ENCODE measurements at places on chromosomes 4 and X. TPM values are rescaled to one million over a fixed set of nuclear protein-coding genes. Genes with fewer than 3 reads are reported as not detected.
A peak's percentile ranks its signal among the peaks of the same experiment; 100 is the strongest.

DNA sequence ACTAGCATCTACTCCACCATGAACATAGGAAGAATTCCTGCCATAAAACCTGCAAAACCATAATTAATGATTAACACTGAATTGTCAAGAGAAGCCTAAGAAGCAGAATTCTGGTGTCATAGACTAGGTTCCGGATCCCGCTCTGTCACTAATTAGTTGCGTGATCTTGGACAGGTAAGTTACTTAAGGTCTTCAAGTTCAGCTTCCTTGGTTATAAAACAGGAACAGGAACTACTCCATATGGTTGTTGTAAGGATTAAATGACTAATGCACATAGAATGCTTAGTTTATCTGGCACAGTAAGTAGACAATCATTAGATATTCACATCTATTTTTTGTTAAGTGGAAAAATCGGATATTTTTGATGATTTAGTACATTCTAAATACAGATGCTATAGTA, 14.3 kb downstream of the G3BP2 start:
- peak overlapping the region; percentile 56 for H3K27ac ChIP-seq
- H3K36me3 ChIP-seq, result peaks cover 46% of the 10 kb centered on the region
- H3K4me3 ChIP-seq, result no peak overlapping the region

Gene IL1RAPL1
- not detected for total RNA-seq

Gene RAB33A
- 26.1 TPM for total RNA-seq

DNA sequence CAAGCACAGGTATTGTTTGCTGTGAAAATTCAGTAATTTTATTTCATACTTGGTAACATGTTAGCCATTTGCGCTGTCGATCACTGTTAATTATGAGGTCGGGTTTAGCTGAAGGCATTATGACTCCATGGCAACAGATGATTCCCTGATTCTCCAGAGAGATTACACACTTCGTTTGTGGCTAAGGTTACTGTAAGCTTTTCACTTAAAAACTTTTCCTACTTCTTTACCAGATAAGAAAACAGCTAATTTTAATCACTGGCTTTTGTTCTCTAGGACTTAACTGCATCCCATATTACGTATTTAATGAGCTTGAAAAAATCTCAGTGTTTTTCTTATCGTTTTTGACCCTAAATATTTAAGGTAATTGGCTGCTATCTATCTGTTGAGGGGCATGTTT, 2.1 kb downstream of the GSTCD start:
- peaks cover 12% of the 10 kb centered on the region for H3K36me3 ChIP-seq
- H3K27ac ChIP-seq, result no peak overlapping the region
- no peak for DNase-seq
- no peaks in the 10 kb centered on the region for H3K27me3 ChIP-seq

- no peak for DNase-seq
- no peak overlapping the region for H3K4me3 ChIP-seq
- no peaks in the 10 kb centered on the region for H3K36me3 ChIP-seq
Measured at GRCh38 chrX:82092307-82092706, 890.4 kb downstream of the SH3BGRL start.

DNA sequence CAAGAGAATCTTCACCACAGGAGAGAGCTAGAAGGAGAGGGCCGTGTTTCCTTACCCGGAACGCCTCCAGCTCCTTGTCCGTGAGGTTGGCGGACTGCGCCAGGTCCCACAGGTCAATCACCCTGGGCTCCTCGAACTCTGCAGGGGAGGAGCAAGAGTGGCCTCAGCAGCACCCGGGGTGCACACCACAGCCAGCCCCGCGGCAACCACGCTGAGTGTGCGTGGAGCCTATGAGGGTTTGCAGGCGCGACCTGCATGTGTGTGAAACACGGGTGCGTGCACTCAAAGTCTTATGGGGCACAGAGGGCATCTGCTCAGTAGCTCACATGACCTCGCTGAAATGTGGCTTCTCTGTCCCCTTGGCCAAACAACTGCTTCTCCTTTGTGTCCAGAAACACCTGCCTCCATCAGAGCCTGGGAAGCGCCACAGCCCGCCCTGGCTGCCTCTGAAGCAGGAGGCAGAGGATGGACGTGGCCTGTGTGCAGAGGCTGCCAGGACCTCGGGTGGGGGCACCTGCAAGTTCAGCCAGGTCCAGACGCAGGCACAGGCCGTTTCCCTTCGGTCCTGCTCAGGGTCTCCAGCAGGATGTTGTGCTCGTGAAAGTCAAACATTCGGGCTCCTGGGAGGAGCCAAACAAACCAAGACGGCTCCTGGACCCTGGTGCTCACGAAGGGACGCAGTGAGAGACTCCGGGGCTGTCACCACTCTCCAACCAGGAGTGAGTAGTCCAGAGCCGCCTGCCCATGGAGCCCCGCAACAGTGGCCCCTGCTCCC, 16.0 kb downstream of the LRPAP1 start:
- H3K4me1 ChIP-seq, result no peaks in the 10 kb centered on the region
- no peak overlapping the region for H3K27ac ChIP-seq
- no peak overlapping the region for H3K4me3 ChIP-seq
- DNase-seq, result no peak
- peaks cover 22% of the 10 kb centered on the region for H3K36me3 ChIP-seq

Gene TCEAL9
- total RNA-seq, result 10.4 TPM

Gene PCDH7
- total RNA-seq, result not detected

Gene SLIT2
- not detected for total RNA-seq

- no peak overlapping the region for H3K4me3 ChIP-seq
Measured at GRCh38 chrX:103730147-103730795, 19.6 kb downstream of the TMEM31 start.

Gene TCP11X2
- total RNA-seq, result not detected

Gene SHISA3
- 0.21 TPM for total RNA-seq

GRCh38 chr4:46949822-46950221, 40.8 kb upstream of the COX7B2 start:
- no peaks in the 10 kb centered on the region for H3K36me3 ChIP-seq
- DNase-seq, result no peak
- H3K27ac ChIP-seq, result no peak overlapping the region
- H3K4me1 ChIP-seq, result no peaks in the 10 kb centered on the region

GRCh38 chr4:110198435-110199416, at the start of gene ELOVL6:
TSS of gene ELOVL6 (minus strand) at chr4:110198615. CDS start at chr4:110198335, 280 bp downstream.
- H3K4me1 ChIP-seq, result peaks cover 19% of the 10 kb centered on the region
- peaks cover 8% of the 10 kb centered on the region for H3K36me3 ChIP-seq
- peak; percentile 47 for DNase-seq
- H3K27me3 ChIP-seq, result peaks cover 3% of the 10 kb centered on the region
- H3K27ac ChIP-seq, result peak within 1 kb of the TSS; percentile 96

DNA sequence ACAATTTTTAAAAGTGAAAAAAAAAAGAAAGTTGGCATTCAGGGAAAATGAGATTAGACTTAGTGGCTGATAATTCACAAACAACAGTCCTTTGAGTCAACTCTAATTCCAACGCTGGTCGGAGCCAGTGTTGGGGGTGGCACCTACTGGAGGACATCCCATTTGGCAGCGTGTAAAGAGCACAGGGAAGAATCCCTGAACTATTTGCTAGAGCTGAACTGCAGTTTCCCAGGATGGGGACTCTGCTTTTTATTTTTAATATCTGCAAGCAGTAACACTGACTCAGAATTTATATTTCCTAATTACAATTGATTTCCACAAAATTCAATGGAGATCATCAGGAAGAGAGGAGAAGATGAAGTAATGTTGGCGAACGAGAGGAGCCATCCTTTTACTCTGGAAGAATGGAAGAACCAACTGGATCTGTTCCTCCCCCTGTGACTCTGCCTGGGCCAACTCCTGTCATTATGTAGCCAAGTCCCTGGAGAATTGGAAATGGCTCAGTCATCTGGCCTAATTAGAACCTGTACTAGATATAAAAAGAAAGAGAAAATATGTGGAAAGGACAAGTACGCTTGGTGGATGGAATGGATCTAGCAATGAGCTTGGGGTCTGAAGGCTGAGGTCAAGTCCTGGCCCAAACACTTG, 76.7 kb downstream of the IRF2 start:
- H3K4me3 ChIP-seq, result no peak overlapping the region
- DNase-seq, result no peak
- no peak overlapping the region for H3K27ac ChIP-seq

GRCh38 chrX:118239178-118239870, 106.6 kb upstream of the WDR44 start:
- peaks cover 5% of the 10 kb centered on the region for H3K27me3 ChIP-seq
- H3K4me3 ChIP-seq, result no peak overlapping the region
- DNase-seq, result no peak
- no peaks in the 10 kb centered on the region for H3K36me3 ChIP-seq

GRCh38 chrX:94576367-94577004, 902.5 kb downstream of the FAM133A start:
- no peaks in the 10 kb centered on the region for H3K27me3 ChIP-seq
- no peak for DNase-seq
- H3K4me3 ChIP-seq, result no peak overlapping the region
- H3K36me3 ChIP-seq, result no peaks in the 10 kb centered on the region
- H3K27ac ChIP-seq, result no peak overlapping the region

DNA sequence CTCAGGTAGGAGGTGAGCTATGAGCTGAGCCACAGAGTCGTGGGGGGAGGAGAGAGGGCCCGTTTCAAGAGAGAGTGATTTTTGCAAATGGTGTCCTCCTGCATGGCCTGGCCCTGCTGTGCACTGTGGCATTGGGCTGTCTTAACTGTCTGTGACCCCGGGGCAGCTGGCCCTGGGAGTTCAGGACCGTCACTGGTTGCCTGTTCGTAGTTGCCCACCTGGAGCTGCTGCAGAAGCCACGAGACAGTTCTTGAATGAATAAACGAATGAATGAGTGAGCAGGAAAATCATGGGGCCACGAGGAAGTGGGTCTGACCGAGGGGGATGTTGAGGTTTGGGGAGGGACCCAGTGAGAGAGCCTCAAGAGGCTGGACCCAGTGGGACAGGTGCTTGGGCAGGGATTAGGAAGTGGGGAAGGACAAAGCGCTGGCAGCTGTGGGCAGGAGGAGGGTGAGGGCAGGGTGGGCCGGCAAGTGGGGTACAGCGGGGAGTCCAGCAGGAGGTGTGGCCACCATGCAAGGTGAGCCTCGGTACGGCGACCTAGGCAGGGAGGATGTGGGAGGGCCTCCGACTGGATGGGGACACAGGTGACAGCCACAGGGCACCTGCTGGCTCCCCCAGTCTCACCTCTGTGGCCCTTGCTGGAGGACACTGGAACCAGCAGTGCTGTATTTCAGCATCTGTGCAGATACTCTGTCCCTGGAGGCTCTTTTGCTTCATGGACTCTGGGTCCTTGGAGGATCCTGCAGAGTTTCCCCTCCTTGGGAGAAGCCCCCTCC, 10.2 kb downstream of the RGS12 start:
- H3K4me3 ChIP-seq, result peak overlapping the region; percentile 63
- peak overlapping the region; percentile 67 for H3K27ac ChIP-seq
- peak; percentile 17 for DNase-seq

Gene TMPRSS11E
- not detected for total RNA-seq

GRCh38 chrX:24553011-24553410, 87.9 kb downstream of the PDK3 start:
- no peak overlapping the region for H3K4me3 ChIP-seq
- no peak overlapping the region for H3K27ac ChIP-seq
- no peak for DNase-seq
- no peaks in the 10 kb centered on the region for H3K36me3 ChIP-seq
- no peaks in the 10 kb centered on the region for H3K27me3 ChIP-seq

GRCh38 chrX:120380699-120381098, 18.8 kb downstream of the ATP1B4 start:
- no peak overlapping the region for H3K27ac ChIP-seq
- no peak overlapping the region for H3K4me3 ChIP-seq
- peak; percentile 3 for DNase-seq
- no peaks in the 10 kb centered on the region for H3K27me3 ChIP-seq
- peaks cover 8% of the 10 kb centered on the region for H3K4me1 ChIP-seq

Gene GUCY1B1
- 0.27 TPM for total RNA-seq

Gene DMD
- total RNA-seq, result 0.46 TPM

Gene PSAPL1
- not detected for total RNA-seq

DNA sequence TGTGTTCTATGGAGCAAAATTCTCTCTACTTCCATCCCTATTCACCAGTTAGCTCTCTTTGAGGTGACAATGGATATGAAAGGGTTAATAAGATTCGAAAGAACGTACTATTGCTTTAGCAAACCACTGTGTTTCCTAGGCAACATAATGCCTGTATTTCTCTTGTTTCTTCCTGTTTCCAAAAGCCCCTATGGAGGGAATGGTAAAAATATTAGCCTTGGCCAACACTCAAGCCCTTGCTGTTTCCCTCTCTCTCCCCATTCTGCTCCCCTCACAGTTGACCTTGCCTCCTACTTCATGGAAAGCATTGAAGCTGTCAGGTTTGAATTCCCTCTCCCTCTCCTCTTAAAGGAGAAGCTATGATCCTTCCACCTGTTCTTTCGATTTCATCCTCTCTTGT, 9.6 kb upstream of the PGRMC1 start:
- H3K27me3 ChIP-seq, result peaks cover 24% of the 10 kb centered on the region
- no peak for DNase-seq
- no peak overlapping the region for H3K27ac ChIP-seq
- peaks cover 4% of the 10 kb centered on the region for H3K4me1 ChIP-seq
- no peak overlapping the region for H3K4me3 ChIP-seq

DNA sequence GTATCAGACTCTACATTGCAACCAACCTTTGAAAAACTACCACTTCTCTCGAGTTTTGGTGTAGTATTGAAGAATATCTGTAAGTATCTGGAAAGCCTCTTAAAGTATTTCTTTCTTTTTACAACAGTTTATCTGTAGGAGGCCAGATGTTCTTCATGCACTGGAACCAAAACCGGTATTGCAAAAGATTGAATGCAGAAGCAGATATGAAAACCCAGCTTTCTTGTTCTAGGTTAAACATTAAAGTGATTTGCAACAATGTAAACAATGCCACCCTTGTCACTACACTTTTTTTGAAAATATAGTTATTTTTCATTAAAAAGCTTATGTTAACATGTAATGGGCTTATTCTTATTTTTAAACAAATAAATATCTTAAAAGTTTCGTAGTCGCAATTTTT, 27.2 kb downstream of the PLS3 start:
- no peak overlapping the region for H3K27ac ChIP-seq
- H3K36me3 ChIP-seq, result no peaks in the 10 kb centered on the region
- DNase-seq, result no peak
- no peak overlapping the region for H3K4me3 ChIP-seq

DNA sequence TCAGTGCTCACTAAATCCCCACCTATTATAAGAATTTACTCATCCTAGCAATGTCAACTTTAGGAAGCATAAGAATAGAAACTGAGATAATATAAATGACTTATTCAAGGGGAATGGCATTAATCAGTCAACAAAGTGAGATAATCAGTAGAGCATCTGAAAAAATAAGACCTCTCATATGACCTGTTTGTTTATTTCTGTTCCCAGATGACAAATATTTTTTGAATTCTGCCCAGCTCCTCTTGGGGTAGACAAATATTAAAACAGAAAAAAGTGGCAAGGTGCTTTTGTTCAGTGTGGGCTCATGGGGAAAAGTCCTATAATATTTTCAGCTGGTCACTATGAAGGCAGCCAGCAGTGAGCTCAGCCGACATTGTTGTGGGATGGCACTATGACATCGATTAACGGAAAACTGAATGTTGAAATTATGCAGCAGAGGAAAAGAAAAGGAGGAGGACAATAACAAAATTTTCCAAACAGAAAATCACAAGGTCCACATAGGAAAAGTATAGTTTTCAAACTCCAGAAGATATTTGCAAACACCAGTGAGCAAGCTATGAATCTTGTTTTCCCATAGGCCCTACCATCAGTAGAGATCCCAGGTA, 109.6 kb downstream of the ANXA3 start:
- H3K4me3 ChIP-seq, result no peak overlapping the region
- peaks cover 65% of the 10 kb centered on the region for H3K4me1 ChIP-seq
- no peak for DNase-seq
- H3K27ac ChIP-seq, result no peak overlapping the region
